ENCODE measurements at places on chromosomes 5 and 9. TPM values are rescaled to one million over a fixed set of nuclear protein-coding genes. Genes with fewer than 3 reads are reported as not detected.

GRCh38 chr9:108444400-108445358 is 411.1 kb downstream of the ACTL7B start:
- no peak for DNase-seq

- DNase-seq, result no peak
Measured at GRCh38 chr9:105405514-105406131, 42.2 kb upstream of the FSD1L start.

- no peak for DNase-seq
Measured at GRCh38 chr9:105069696-105070095, 141.7 kb upstream of the ABCA1 start.

The ZDHHC11 gene
- total RNA-seq, result 25.2 TPM

DNA sequence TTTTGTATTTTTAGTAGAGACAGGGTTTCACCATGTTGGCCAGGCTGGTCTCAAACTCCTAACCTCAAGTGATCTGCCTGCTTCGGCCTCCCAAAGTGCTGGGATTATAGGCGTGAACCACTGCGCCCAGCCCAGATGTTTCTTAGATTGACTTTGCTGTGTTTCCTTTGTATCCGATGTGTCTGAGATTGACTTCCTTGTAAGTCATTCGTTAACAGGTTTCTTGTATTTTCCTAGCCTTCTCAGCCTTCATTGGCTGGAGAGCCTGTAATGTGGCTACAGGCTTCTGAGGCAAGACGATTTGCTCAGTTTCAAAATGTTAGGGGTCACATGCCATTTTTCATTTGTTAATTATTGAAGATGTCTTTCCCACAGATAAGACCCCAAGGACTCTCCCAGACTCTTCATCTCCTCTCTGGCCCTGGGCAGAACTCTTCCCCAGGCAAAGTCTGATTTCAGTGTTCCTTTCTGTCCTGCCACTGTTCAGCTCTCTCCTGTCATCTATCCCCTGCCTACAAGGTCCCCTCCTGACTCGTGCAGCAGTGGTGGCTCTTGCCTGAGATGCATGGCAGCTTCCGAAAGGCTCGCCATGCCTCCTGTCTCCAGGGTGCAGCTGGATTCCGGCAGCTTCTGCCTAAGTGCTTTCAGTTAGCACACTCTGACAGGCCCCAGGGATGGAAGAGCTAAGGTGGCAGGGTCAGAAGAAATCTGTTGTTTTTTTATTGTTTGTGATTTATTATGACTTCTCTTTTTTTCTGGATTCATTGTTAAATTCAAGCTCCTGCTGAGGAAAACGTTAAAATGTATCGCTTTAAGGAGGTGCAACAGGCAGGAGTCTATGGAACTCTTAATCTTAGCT is 206.4 kb downstream of the AOPEP start:
- DNase-seq, result no peak

GRCh38 chr5:758698-759053 is 25.9 kb downstream of the ZDHHC11B start:
- no peak for DNase-seq

DNA sequence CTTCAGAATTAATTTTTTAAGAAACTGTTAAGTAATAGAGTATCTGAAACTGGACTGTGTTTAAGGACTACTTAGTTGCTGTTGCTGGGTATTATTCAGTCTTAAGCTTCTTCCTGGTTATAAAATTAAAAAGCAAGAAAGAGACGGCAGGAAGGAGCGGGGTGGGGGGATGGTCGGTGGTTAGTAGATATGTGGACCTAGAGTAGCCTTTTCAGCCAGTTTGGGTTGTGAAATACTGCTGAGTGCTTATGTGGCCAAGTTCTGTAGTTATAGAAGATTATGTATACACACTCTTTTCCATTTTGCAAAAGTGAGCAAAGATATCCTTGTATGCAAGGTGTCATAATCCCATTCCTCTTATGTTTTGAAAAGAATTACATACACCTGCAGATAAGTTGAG is 28.5 kb downstream of the TRIO start:
- DNase-seq, result no peak

DNA sequence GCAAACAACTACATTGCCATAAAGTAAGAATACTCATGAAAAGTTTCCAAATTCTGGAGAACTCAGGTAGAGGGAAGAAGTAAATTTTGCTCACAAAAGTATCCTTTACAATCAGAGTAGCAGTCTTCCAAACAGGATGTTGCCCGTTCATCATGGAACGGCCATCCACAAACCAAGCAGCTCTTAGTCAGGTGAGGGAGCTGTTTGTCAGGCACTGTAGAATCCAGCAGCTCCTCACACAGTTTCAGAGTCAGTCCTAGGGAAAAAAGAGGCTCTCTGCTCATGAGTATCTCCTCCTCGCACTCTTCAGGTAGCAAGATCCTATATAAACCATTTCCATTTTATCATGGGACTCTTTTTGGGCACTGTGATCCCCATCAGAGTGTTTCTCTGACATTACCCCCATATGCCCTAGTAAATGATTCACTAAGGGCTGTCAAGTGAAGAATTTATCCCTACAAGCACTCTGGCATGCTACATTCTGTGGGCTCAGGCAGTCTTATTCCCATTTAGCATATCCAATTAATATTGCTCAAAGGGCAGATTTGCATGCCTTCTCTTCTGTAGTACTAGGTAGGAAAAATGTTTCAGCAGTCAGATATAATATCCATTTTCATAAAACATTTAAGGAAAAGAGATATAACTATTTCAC is 97.9 kb downstream of the WDR41 start:
- DNase-seq, result no peak

DNA sequence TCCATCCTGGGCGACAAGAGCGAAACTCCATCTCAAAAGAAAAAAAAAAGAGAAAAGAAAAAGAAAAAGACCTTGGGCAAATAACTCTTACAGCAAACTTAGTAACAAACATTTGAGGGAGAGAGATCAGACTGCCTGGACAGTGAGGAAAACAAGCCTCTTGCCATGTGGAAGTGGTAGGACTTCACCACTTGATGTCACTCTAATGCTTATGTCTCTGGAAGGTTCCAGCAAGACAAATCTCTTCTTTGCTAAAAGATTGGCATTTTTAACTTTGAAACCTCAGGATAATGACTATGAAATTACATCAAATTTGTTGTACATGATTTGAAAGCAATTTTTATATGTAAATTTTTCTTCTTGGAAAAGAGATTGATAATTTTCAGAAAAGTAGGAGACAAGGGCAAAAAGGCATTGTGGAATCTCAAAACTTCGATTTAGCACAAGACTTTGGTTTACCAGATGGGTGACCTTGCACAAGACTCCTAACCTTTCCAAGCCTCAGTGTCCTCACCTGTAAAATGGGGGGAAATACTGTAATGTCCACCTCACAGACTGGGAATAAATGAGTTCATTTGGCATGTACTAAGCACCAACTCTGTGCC is 5.4 kb downstream of the ACTL7B start:
- peak; percentile 12 for DNase-seq

The ADAMTS19 gene
- 49.9 TPM for total RNA-seq

- no peak for DNase-seq
Measured at GRCh38 chr5:77892061-77893010, 116.2 kb upstream of the TBCA start.

DNA sequence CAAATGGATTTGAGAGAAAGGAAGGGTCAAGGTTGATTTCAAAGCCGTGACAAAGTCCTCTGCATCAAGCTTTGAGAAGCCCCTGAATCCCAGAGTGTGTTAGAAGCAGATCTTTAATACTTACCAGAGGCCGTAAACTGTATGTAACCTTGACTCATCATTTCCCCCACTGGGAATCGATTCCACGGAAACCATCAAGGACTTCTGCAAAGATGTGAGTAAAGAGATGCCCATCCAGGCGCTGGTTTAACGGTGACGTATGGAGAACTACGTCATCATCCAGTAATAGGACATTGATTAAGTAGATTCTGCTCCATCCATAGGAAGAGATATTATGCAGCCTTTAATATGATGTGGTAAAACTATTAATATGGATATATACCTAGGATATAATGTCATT is 1.6 kb downstream of the RNF183 start:
- no peak for DNase-seq

DNA sequence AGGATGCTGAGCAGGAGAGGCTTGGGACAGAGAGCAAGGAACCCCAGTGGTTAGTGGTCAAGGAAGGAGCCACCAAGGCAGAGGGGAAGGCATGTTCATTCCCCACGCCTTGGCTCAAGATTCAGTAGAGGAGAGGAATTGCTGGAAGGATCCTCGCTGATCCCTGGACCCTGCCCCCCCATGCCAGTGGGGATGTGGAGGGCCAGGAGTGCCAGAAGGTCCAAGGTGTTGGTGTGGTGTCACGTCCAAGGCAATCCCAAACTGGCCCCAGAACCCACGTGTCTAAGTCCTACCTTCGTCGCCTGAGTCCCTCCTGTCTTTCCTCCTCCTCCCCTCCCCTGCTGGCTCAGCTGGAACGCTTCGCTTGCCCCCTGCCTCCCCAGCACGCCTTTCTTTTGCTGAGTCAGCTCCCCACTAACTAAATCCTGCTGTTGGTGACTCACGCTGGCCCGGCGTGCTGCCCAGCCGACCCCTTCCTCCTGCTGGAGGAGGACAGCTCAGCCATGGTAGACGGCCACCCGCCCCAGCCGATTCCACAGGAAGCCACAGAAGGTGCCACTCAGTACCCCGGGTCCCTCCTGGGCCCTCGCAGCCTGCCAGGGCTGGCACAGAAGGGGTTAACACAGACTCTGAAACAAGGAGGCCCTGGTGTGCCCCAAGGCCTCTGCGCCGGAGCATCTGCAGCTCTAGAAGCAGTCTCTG is 37.6 kb upstream of the ORM1 start:
- DNase-seq, result peak; percentile 57

GRCh38 chr9:94577571-94577970 is 16.1 kb downstream of the FBP2 start:
- DNase-seq, result no peak

DNA sequence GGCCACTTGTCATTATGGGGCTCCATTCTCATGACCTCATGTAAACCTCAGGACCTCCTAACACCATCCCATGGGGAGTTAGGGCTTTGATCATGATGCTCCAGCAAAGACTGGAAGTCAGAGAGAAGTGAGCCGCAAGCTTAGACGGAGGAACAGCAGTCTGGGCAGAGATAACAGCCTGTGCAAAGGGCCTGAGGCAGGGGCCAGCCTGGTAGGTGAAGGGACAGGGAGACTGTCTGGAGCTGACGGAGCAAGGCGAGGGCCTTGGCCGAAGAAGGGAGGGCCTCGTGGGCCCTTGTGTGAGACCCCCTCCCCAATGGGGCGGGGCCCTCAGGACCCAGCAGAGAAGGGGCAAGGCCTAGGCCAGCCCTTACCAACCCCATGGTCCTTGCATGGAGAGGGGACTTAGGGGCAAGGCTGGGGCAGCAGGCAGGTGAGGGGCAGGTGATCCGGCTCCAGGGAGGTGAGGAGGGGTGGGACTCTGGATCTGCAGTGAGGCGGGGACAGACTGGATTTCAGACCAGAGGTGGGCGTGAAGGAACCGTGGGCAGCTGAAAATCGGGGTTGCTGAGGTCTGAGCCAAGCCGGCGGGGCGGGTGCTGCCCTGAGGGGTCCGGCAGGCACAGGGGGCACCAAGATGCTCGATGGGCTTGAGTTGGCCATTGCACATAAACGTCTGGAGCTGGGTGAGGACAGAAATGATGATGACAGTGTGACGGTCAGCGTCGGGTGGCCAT is 17.4 kb downstream of the GPSM1 start:
- DNase-seq, result no peak

The FAM153A gene
- 1.0 TPM for total RNA-seq

- no peak for DNase-seq
Measured at GRCh38 chr5:73388740-73389139, 59.8 kb downstream of the FOXD1 start.

The PDCD1LG2 gene
- 1.6 TPM for total RNA-seq

The IL5 gene
- total RNA-seq, result not detected

Data from tongue (tissue), 3 donors.